ENCODE measurements at places on chromosomes 7 and 10.

DNA sequence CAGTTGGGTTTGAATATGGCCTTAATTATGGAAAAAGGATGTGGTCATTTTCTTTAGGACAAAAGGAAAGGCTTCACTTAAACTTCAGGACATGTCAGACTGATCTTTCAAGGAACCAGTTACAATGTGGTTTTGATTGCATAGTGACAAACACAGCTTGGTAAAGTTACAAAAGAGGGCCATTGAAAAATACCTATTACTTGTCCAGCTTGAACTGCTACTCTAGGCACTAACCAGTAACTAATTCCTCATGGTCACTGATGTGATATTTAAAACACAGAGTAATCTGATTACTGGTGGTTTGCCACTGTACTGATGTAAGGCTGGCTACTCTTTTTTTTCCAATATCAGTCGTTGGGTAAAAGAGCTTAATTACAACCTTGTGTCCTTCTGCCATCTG is 22.6 kb downstream of the TES start:
- no peak for DNase-seq

DNA sequence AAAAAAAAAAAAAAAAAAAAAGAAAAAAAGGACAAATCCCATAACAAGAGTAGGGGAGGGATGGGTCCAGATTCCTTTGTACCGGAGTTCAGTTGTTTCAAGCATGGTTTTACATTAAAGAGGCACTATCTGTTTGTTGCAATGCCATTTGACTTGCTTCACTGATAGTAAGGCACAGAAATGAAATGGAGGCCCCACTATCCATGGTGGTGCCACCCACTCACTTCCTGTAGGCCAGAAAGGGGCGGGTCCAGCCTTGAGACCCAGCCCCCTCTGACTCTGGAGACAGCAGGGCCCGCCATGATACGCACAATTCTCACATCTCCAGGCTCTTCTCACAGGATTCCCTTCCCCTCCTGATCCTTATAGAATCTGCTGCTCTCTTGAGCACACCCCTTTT is 100.0 kb downstream of the CLEC2L start:
- no peak for DNase-seq

GRCh38 chr7:74452748-74453321 is 871 bp upstream of the GTF2IRD1 start:
- DNase-seq = peak; percentile 15

GRCh38 chr10:122567056-122567660 is 6.6 kb downstream of the DMBT1 start:
- DNase-seq = no peak

DNA sequence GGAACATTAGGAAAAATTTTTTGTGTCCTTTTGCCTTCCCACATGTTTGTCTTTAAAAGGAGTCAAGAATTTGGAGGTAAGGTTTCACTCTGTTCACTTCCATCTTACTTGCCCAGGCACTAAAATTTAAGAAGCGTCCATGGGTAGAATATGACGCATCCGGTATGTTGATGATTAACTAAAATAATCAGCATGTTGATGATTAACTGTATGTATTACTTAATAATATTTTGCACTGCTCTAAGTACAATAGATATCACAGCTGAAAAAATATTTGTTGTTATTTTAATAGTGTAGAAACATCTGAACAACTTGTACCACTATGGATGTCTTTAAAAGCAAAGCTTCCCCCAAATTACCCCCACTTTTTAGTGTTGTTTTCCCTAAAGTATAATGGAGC is 11.5 kb downstream of the ANKRD22 start:
- no peak for DNase-seq

DNA sequence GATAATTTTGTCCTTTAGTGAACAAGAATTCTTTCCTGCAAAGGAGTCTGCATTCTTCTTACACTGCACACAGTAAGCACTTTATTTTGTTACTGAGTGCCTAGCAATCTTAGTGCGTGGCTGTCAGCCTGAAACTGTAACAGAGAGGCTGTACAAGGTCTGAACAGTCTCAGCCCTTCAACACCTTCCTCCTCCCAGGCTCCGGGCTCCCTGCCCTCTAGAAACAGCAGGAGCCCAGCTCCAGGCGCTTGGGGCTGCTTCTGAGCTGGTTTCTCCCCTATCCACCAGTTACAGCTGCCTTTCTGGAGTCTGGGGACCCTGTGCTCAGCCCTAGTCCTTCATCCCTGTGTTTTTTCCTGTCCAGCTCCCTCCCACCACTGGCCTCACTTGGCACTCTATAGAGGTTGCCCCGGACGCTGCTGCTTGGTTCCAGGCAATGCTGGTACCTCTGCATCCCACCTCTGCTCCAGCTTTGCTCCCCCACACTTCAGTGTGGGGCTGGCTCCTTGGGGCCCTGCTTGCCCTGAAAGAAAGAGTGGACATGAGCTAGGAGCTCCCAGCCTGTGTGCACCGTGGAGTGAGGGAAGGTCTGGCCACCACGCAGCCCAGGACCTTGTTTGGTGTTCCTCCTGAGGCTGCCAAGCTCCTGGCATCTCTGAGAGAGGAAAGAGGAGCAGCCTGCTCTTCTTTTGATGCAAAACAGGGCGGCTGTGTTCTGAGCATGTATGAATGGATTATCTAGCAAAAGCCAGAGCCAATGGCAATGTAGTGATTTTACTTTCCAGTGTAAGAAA is 251.2 kb upstream of the GRB10 start:
- DNase-seq = no peak

GRCh38 chr10:125773687-125774543 is 1.7 kb downstream of the MMP21 start:
- no peak for DNase-seq

GRCh38 chr10:50375051-50375452 is 123.7 kb upstream of the ASAH2 start:
- DNase-seq = no peak

DNA sequence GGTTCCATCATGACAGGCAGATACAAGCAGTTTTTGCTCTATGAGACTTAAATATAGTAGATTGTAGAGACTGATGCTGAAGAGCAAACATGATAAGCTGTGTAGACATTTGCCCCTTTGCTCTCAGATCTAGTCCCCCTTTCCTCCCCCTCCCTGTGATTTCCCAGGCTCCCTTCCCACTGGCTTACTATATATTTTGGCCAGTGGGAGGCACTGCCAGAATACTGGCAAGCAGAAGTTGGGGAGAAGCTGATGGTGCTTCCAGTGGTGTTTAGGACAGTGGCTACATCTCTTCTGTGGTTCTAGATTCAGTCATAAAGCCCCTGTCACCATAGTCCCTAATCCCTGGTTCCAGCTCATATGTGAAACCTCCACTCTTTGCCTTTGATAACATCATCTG is 156.1 kb upstream of the STEAP4 start:
- DNase-seq = no peak

GRCh38 chr10:102648269-102648888 is 4.1 kb downstream of the TRIM8 start:
- no peak for DNase-seq

GRCh38 chr10:48446785-48447184 is 140.3 kb downstream of the MAPK8 start:
- no peak for DNase-seq

DNA sequence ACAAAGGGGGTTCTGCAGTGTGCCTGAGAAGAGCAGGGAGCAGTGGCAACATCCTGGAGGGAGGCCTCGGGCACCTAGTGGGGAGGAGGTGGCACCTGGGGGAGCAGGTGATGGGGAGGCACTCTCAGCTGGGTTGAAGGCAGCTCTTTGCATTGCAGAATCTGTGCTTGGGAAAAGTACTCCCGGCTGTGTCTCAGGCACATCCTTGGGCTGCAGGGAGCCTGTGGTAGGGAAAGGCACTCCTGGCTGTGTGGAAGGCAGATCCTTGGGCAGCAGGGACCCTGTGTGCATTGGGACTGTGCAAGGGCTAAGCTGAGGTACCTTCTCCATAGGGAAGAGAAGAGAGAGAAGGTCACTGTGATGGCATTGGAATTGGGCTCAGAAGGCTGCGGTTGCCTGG is 52.8 kb upstream of the ANTXRL start:
- no peak for DNase-seq

- DNase-seq = no peak
Observed at GRCh38 chr10:27470885-27471284, 33.2 kb upstream of the RAB18 start.

GRCh38 chr7:98771519-98771918 is 98.3 kb downstream of the TMEM130 start:
- DNase-seq = no peak

- DNase-seq = no peak
Observed at GRCh38 chr7:140262242-140262903, 85.6 kb upstream of the KDM7A start.

GRCh38 chr10:129361676-129362376 is 105.2 kb upstream of the MGMT start:
- DNase-seq = no peak

GRCh38 chr7:142407939-142408570 is 150.2 kb upstream of the PRSS58 start:
- no peak for DNase-seq

- DNase-seq = peak; percentile 35
Observed at GRCh38 chr10:112115781-112116385, 67.7 kb downstream of the GPAM start.

GRCh38 chr7:47314728-47315607 is 266.9 kb downstream of the TNS3 start:
- DNase-seq = no peak

DNA sequence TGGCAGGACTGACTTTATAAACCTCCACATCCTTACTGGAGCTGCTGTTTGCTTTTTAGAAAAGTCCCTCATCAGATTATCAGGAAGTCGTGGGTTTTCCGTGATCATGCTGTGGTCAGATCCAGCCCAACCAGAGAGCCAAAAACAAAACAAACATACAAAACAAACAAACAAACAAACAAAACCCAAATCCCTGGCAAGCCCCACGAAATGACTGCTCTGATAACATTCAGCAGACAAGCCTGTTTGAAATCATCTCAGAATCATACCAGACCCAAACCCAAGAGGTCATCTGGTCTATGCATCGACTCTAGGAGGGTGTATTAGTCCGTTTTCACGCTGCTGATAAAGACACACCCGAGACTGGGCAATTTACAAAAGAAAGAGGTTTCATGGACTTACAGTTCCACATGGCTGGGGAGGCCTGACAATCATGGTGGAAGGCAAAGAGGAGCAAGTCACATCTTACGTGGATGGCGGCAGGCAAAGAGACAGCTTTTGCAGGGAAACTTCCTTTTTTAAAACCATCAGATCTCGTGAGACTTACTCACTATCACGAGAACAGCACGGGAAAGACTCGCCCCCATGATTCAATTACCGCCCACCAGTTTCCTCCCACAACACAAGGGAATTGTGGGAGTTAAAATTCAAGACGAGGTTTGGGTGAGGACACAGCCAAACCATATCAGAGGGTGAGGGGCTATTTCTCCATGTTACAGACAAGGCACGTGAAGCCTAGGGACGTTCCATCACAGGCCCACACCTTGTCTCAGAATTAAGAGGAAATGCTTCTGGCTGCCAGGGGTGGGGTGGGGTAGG is 85.7 kb downstream of the PARP12 start:
- no peak for DNase-seq

GRCh38 chr7:26629696-26630095 is 234.7 kb downstream of the SKAP2 start:
- DNase-seq = no peak

DNA sequence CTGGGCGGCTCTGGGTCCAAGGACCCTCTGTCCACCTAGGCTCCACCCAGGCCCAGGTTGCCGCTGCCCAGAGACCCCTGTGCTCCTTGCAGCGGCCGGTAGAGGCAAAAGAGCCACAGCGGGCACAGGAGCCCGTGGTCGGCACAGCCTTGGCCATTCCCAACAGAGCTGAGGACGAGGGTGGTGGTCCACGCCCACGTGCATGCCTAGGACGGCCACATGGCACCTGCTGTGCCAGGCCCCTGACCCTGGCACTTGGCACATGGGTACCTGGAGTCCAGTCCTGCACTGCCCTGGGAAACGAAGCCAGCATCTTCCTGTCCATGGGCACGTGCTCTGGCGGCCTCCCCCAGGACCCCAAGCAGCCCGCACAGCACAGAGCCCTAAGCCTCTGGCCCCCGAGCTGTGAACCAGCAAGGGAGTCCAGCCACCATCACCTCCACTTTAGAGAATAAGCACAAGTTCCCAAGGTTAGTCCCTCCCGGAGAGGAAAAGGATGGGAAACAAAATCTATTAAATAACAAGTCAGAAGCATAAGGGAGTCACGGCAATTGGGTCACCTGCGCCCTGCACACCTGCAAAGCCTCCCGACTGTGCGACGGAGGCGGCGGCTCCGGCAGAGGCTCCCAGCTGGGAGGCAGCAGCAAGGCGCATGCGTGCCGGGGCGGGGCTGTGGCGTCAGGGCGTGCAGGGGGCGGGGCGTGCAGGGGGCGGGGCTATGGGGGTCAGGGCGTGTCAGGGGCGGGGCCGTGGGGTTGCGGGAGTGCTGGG is 59.1 kb downstream of the STK32C start:
- DNase-seq = peak; percentile 60

DNA sequence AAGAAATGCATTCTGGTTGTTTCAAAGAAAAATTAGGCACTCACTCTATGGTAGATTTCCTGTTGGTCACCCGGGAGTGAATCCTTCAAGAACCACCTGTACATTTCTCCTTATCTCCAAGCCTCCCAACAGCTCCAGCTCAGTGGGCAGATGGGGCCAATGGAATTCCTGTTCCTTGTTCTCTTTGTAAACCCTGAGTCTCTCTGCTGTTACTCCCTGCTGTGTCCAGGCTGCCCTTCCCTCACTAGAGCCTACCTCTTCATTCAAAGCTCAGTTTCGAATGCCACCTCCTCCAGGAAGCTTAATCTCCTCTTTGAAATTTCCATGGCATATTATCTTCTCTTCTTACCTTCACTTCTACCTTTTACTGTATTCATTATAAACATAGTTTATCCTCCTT is 3.5 kb upstream of the BMPER start:
- no peak for DNase-seq

GRCh38 chr7:828793-829561 is 3.3 kb upstream of the SUN1 start:
- no peak for DNase-seq

- DNase-seq = no peak
Observed at GRCh38 chr10:121322776-121323175, 275.5 kb downstream of the FGFR2 start.

GRCh38 chr7:103664577-103664976 is 218.6 kb upstream of the SLC26A5 start:
- DNase-seq = no peak

- DNase-seq = no peak
Observed at GRCh38 chr10:133276100-133276434, 601 bp downstream of the ADAM8 start.

DNA sequence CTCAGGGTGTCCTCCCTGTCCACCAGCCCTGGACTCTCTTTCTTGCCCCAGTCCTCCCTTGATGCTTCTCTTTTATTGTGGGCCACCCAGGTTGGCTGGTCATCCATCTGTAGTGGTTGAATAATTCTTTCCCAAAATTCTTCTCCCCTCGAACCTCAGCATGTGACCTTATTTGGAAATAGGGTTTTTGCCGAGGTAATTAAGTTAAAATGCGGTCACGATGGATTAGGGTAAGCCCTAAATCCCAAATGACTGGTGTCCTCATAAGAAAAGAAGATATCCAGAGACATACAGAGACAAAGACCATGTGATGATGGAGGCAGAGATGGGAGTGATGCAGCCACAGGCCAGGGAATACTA is 74.3 kb downstream of the GFRA1 start:
- no peak for DNase-seq

DNA sequence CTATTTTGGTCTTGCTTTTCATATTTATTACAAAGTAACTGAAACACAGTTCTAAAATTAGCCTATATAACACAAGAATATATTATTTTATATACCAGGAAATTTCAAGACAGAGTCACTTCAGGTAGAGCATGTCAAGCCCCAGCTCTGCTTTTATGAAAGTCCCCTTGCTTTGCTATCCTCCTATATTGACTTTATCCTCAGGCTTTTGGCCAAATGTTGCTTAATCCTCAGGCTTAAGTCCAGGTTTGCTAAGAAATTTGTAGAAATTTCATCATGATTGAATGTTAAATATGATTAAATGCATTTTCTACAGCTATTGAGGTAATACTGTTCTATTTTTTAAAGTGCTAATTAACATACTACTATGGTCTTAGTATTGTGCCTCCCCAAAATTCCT is 227.6 kb downstream of the FZD1 start:
- no peak for DNase-seq

Data from stimulated activated CD4-positive, alpha-beta T cell treated with anti-CD3 and anti-CD28 coated beads, TNF-alpha, amount 100 ng/mL, for 24 hours (primary cell).